ENCODE measurements at places on chromosomes 4 and X.

DNA sequence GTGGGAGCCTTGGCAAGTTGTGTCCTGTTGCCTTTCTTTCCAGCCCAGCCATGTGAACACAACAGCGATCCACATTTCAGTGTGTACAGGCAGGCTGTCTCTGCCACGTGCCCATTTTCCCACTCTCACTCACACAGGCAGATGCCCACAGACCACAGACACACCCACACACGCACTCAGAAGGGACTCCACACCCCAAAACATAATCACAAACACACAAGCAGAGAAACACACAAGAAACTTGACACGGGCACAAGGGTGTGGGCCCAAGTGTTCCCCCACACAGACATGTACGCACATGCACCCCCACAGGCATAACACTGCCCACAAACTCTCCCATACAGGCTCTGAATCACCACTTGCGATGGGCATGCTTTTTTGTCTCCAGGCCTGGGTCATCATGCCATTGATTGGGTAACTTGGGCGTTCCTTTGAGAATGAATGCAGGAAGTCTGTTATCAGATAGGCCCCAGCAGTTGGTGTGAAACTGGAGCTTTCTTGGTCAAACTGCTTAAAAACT lies 84.3 kb downstream of the NBDY start:
- DNase-seq, result peak; percentile 58

GRCh38 chrX:53714580-53715345 lies 28.2 kb upstream of the HUWE1 start:
- no peak for DNase-seq

GRCh38 chr4:125187226-125188176 lies 127.3 kb upstream of the FAT4 start:
- no peak for DNase-seq

GRCh38 chrX:111823128-111823527 lies 52.9 kb upstream of the TRPC5OS start:
- no peak for DNase-seq

- no peak for DNase-seq
Measured at GRCh38 chrX:25028726-25029125, 13.0 kb upstream of the ARX start.

- DNase-seq, result no peak
Measured at GRCh38 chr4:185309770-185310169, 86.0 kb downstream of the LRP2BP start.

DNA sequence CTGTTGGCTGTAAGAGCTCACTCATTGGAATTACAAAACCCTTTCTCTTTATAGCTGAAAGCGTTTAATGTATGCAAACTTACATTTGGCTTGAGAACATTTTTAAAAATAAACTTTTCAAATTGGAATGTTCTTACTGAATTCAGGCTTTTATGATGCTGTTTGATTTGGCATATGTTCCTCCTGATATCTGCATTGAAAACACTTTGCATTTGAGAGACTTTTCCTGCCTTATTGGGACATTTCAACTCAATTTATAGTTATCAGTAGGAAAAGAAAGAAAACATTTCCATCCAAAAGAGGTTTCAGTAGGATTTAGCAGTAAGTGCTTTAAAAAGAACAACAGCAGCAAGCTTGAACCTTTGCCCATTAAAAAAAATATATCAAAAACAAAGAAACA lies 520.0 kb downstream of the IL1RAPL1 start:
- DNase-seq, result no peak

GRCh38 chrX:120617996-120618630 lies 11.7 kb downstream of the C1GALT1C1 start:
- no peak for DNase-seq

DNA sequence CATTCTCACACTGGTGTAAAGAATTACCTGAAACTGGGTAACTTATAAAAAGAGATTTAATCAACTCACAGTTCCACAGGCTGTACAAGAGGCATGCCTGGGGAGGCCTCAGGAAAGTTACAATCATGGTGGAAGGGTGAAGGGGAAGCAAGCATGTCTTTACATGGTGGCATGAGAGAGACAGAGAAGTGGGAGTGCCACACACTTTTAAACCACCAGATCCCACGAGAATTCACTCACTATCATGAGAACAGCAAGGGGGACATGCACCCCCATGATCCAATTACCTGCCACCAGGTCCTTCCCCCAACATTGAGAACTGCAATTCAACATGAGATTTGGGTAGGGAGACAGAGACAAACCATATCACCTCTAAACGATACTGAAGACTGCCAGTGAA lies 23.0 kb downstream of the EPGN start:
- no peak for DNase-seq

GRCh38 chr4:47209833-47210232 lies 178.5 kb downstream of the GABRB1 start:
- no peak for DNase-seq

- DNase-seq, result no peak
Measured at GRCh38 chr4:125096662-125097061, 218.1 kb upstream of the FAT4 start.

DNA sequence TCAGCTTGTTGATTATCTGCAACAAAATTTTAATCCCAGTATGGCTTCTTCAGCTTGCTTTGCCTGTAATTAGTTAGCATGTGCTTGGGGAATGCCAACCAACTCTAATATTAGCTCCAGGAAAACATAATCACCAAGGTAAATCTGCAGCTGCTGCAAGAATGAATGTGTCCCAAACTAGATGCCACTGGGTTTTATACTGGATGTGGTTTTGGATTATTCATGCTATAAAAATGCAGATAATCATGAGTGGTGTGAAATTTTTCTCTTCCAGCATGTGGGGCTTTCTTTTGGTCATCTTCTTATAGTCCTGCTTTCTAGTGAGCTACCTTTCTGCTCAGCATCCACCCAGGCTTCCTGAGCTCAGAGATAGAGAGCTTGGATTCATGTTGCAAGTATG lies 295.9 kb upstream of the CASK start:
- no peak for DNase-seq

- DNase-seq, result no peak
Measured at GRCh38 chrX:53481093-53481492, 46.9 kb upstream of the HSD17B10 start.

- no peak for DNase-seq
Measured at GRCh38 chrX:21438792-21439191, 64.6 kb downstream of the CNKSR2 start.

- no peak for DNase-seq
Measured at GRCh38 chr4:55157559-55158277, 32.3 kb upstream of the KDR start.

DNA sequence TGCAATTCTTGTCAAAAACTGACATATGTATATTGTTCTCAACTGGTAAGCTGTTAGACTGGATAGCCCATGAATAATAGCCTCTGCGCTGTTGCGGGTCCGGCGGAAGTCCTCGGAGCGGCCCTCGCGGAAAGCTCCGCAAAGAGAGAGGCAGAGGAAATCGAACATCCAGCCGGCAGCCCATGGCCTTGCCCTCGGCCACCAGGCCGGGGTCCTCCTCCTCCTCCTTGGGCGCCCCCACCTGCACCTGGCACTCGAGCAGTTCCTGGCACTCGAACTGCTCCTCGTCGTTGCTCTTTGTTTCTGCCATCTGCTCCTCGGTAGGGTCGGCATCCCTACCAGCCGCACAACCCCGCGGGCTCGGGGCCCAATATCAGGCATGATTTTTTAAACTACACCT lies 1176.3 kb downstream of the PCDH18 start:
- DNase-seq, result no peak

DNA sequence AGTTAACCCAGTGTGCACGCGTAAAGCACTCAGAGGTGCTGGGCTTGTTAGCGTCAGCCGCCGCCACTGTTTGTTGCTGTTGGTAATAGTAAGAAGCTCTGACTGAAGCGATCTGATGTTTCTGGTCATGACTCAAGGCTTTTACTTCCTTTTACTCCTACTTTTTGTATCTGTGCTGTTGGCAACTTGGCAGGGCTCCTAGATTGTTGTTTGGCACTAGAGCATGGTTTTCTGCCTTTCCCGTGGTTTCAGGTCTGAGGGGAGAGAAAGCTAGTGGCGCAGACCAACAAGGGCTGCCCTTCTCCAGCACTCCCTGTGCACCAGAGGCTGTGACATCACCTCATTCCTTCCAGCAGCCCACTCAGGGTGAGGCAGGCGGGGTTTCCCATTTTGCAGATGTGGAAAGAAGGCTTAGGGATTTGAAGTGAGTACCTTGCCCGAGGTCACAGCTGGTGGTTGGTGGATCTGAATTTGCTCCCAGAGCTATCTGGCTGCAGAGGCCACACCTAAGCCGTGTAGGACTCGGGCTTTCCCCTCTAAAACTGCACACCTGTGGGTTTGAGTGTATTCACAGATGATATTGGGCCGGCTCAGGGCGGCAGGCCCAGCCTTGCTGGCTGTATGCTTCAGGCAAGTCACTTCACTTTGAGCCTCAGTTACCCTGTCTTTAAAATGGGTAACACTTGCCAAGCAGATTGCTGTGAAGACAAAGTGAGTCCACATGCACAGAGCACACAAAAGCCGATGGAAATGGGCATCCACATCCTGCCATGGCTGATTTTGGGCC lies 51.2 kb upstream of the TADA2B start:
- DNase-seq, result no peak

- DNase-seq, result no peak
Measured at GRCh38 chrX:63750811-63751210, 34.2 kb downstream of the ARHGEF9 start.

DNA sequence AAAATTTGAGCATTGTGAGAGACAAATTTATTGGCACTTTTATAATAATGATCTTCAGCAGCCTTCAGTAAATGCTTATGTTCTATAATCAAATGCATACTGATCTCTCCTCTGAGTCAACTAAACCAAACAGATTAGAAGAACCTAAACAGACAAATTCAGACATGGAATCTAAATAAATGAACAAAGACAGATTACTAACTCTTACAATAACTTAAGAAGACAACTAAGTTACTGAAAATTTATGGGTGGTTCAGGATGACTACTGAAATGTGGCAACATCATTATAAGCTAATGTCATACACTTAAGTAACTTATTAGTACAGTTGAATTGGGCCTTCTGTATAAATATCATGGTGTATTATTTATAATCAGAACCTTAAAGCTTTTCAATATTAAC lies 127.3 kb downstream of the NEK1 start:
- DNase-seq, result no peak

DNA sequence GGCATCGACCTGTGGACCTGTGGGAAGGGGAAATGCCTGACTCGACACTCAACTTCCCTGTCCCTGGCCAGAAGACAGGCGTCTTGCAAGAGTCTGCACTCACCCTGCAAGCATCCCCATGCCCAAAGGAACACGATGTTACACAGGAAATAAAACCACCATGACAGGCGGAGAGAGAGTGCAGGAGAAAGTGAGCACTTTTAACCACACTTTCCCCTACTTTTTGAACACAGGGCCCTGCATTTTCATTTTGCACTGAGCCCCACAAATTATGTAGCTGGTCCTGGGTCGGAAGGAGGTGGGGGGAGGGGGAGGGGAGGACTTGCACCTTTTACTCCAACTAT lies 13.8 kb upstream of the MAN2B2 start:
- DNase-seq, result no peak

- DNase-seq, result no peak
Measured at GRCh38 chr4:52942936-52943335, 80.8 kb downstream of the RASL11B start.

- no peak for DNase-seq
Measured at GRCh38 chrX:130725519-130725918, 177.5 kb downstream of the ENOX2 start.

GRCh38 chrX:49949961-49950360 lies 27.6 kb downstream of the CLCN5 start:
- no peak for DNase-seq

- no peak for DNase-seq
Measured at GRCh38 chrX:10519278-10519677, 101.1 kb downstream of the MID1 start.

- no peak for DNase-seq
Measured at GRCh38 chr4:173532725-173533511, 2.9 kb upstream of the HAND2 start.

GRCh38 chr4:25859429-25860148 lies 3.2 kb downstream of the SEL1L3 start:
- DNase-seq, result no peak

DNA sequence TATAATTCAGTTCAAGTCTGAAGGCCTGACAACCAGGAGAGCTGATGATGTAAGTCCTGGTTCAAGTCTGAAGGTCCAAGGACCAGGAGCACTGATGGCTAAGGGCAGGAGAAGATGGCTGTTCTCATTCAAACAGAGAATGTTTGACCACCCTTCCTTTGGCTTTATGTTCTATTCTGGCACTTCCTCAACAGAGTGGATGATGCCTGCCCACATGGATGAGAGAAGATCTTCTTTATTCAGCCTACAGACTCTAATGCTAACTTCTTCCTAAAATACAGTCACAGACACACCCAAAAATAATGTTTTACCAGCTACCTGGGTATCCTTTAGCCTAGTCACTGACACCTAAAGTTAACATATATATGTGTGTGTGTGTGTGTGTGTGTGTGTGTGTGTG lies 25.6 kb upstream of the IRF2 start:
- DNase-seq, result no peak

- DNase-seq, result no peak
Measured at GRCh38 chr4:152536545-152537182, 772 bp upstream of the FBXW7 start.

DNA sequence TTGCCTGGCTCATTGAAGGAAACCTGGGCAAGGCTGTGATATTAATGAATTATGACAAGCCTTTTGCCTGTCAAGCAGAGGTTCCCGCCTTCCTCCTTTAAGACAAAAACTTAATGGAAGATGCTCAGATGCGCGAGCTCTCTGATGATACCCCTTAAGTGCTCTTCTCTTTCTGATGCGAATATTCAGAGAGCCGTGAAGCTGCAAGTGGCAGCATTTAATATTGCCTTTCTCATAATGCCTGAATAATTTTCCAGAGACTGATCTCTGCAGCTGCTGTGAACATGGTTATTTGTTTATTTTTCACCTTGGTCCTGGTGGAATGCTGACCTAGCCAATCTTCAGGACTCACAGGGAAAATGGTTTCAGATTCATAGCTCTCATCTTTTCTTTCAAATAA lies 251.8 kb downstream of the TENM3 start:
- no peak for DNase-seq

DNA sequence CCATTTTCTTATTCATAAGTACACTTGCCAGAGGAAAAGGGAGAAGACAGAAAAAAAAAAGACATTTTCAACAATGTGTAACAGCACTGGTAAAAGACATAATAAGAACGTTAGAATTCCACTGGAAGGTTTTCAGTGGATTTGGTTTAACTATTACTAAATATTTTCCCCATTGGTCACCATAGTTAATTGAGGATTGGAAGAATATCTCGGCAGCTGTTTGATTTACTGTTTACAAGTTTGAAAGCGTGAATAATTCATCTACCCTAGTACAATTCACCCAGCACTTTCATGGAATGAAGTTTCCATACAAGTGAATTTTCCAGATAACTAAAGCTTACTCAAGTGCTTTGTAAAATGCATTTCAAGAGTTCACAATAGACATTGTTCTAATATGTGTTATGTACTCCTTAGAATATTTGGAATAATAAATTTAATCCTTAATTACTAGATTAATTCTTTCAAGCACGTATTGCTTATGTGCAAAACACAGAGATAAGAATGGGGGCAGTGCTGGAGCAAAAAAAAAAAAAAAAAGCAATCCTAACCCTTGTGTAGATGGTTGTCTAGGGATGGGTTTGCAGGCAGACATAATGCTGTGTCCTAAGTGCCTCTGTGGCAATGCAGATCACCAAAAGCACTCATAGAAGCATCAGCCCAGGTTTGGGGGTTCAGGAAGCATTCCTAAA lies 57.1 kb downstream of the ENPEP start:
- DNase-seq, result no peak

GRCh38 chr4:81905971-81906370 lies 434.3 kb upstream of the RASGEF1B start:
- no peak for DNase-seq

All from hematopoietic multipotent progenitor cell treated with erythropoietin and hydrocortisone succinate and interleukin-3 and kit ligand, for 15 days (in vitro differentiated cells).